HCT116 (cell line): ENCODE measurements at places on chromosomes 6 and 20. TPM values are rescaled to one million over a fixed set of nuclear protein-coding genes. Genes with fewer than 3 reads are reported as not detected.

- DNase-seq, result no peak
- H3K27ac ChIP-seq, result no peak overlapping the region
- no peaks in the 10 kb centered on the region for H3K4me1 ChIP-seq
These were observed 138.7 kb downstream of the RFPL4B start for GRCh38 chr6:112485827-112486212.

Gene WFDC2
- total RNA-seq, result 1.1 TPM

DNA sequence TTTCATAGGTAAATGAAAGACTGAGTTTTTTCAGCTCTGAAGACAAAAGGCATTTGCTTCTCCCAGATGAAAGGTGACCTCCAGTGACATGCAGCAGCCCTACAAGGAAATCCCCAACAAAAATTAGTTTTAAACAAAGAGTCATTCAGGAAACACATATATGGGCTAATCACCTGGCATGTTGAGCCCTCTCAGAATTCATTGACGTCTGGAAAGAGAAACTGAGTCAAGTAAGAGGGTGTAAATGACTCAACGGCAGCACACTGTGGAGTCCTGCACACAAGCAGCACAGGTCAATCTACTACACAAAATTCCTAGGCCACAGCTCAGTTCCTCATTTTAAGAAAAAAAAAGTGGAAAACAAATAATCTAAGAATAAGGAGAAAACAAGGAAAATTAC lies 592.3 kb downstream of the EPHA7 start:
- H3K27ac ChIP-seq, result no peak overlapping the region
- DNase-seq, result no peak

DNA sequence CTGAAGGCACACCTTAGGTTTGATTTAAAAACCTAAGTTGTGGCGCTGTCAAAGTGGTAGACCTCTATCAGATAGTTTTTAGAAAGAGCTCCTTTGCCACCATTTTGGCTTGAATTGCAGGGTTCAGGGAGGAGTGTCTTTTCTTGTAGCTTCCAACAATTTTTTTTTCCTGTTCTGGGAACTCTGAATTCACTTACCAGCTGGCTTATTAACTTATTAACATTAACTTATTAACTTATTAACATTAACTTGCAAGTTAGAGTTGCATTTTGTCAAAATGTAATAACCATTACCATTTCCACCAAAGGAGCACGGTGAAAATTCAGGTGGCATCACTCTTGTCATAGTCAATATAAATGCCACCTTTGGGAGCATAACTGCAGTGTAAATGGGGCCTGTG lies 181.9 kb downstream of the ISM1 start:
- DNase-seq, result no peak
- H3K4me3 ChIP-seq, result no peak overlapping the region
- H3K27me3 ChIP-seq, result no peaks in the 10 kb centered on the region
- H3K4me1 ChIP-seq, result no peaks in the 10 kb centered on the region

Gene SLC18B1
- 18.1 TPM for total RNA-seq

Gene TFAP2A
- 24.3 TPM for total RNA-seq

Gene GRM1
- total RNA-seq, result not detected

GRCh38 chr6:147103694-147104093 lies 100.5 kb upstream of the STXBP5 start:
- DNase-seq, result no peak
- H3K36me3 ChIP-seq, result no peaks in the 10 kb centered on the region
- H3K4me3 ChIP-seq, result no peak overlapping the region
- no peak overlapping the region for H3K27ac ChIP-seq

DNA sequence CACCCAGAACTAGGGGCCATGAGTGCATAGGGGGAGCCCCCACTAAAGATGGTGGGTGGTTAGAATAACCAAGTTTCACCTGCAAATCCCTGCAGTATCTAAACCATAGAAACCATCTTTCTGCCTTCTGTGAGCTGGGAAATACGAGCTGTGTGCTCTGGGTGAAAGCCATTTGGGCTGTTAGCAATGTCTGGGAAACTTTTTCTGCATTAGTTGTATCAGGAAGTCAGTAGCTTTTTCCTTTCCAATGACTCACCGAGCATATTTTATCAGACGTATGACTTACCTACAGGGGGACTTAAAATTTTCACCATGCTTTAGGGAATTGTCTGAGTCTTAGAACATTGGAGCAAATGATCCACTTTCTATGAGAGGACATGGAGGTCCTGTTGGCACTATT lies 584.0 kb downstream of the QKI start:
- H3K27ac ChIP-seq, result no peak overlapping the region
- H3K36me3 ChIP-seq, result no peaks in the 10 kb centered on the region
- no peaks in the 10 kb centered on the region for H3K4me1 ChIP-seq
- H3K4me3 ChIP-seq, result no peak overlapping the region
- H3K27me3 ChIP-seq, result no peaks in the 10 kb centered on the region
- no peak for DNase-seq
